ENCODE measurements at places on chromosomes 3 and 15. TPM values are rescaled to one million over a fixed set of nuclear protein-coding genes. Genes with fewer than 3 reads are reported as not detected.

The CDHR4 gene
- total RNA-seq, result not detected

DNA sequence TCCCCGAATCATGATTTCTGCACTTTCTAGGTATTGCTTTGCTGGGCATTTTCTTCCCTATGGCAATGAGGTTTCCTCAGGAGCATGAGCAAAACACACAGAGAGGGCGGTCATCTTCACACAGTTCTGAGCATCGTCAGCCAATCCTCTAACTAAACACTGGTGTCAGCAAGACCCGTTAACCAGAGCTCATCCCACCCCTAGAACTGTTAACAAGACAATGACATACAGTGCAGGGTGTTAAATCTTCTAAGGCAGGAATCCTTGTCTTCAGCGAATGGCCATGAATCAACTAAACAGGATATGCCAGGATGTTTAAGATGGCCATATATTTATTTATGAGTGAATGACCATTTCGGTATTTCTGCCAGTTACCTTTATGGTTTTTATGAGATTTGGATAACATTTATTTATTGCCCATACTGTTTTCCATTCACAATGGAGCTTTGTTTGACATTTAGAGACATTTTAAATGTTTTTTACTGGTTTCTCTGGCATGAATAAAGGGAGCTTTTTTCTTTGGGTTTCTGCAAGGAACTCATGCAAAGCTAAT is 411.5 kb upstream of the PROK2 start:
- H3K36me3 ChIP-seq, result peaks cover 3% of the 10 kb centered on the region
- H3K4me1 ChIP-seq, result peaks cover 14% of the 10 kb centered on the region
- peaks cover 10% of the 10 kb centered on the region for H3K27me3 ChIP-seq
- no peak for DNase-seq
- no peak overlapping the region for H3K27ac ChIP-seq

- H3K27ac ChIP-seq, result no peak overlapping the region
- no peak for DNase-seq
- H3K4me3 ChIP-seq, result no peak overlapping the region
- H3K27me3 ChIP-seq, result peaks cover 6% of the 10 kb centered on the region
Observed at GRCh38 chr3:38773528-38773927, 42.5 kb downstream of the SCN10A start.

DNA sequence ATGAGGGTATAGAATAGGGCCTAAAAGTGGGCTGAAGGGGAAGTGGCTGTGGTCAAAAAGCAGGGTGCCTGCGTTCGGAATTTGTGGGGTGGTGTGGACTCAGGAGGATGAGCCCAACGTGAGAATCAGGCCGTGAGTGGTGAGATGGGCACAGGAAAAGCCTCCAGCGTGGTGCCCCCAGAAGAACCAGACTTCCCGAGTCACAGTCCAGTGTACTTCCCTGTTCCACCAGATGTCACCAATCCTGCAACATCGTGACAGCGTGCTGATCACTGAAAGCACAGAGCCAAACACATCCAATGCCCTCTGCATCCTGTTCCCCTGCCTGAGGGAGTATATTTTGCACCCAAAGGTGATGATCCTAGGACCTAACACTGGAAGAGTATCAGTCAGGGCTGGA is 20.8 kb upstream of the ACAN start:
- H3K27ac ChIP-seq, result no peak overlapping the region
- no peaks in the 10 kb centered on the region for H3K4me1 ChIP-seq
- H3K27me3 ChIP-seq, result peaks cover 18% of the 10 kb centered on the region
- H3K4me3 ChIP-seq, result no peak overlapping the region

DNA sequence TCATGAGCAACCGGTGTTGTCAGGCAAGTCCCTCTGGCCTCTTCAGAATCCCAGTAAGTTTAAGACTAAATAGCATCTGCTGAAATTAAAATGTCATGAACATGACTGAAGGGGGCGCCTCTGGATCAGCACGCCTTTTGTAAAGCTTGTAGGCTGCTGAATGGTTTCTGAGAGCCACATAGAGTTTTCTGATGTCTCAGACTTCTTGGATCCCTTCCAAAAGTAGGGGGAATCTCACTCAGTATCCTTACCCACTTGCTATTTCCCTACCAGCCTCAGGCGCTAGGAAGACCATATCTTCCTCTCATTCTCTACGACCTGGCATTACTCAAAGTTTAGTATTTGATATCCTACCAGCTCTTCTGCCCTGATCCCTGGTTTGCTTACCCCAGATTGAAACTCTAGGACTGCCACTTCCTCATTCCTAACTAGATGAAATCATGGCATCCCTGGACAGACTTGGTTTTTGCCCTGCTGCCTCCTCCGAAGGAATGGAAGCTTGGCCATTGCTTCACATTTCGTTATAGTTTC is 62.7 kb upstream of the CD47 start:
- H3K36me3 ChIP-seq, result no peaks in the 10 kb centered on the region
- no peak for DNase-seq
- H3K4me3 ChIP-seq, result no peak overlapping the region
- H3K27me3 ChIP-seq, result no peaks in the 10 kb centered on the region
- peak overlapping the region; percentile 72 for H3K27ac ChIP-seq

DNA sequence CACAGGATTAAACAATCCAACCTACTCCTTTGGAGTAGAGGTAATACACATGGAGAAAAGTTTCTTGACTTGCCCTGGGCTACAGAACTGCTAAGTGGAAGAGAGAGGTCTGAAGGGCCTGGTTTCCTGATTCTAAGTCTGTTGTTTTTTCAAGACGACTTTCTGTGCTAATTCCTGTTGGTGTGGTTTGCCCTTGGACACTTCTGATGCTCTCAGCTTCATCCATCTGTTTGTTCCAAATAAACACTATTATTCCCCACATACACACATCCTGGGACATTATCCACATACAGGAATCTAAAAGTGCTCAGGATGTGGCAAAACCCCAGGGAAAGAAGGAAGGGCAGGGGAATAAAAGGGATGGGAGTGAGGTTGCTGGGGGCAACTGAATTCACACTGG is 393.5 kb upstream of the TBL1XR1 start:
- H3K4me1 ChIP-seq, result peaks cover 59% of the 10 kb centered on the region
- H3K27ac ChIP-seq, result peak overlapping the region; percentile 75
- no peak for DNase-seq
- H3K27me3 ChIP-seq, result no peaks in the 10 kb centered on the region
- H3K36me3 ChIP-seq, result peaks cover 1% of the 10 kb centered on the region

The CMTM8 gene
- 2.5 TPM for total RNA-seq

The ARPIN gene
- 18.2 TPM for total RNA-seq

The RETNLB gene
- not detected for total RNA-seq

DNA sequence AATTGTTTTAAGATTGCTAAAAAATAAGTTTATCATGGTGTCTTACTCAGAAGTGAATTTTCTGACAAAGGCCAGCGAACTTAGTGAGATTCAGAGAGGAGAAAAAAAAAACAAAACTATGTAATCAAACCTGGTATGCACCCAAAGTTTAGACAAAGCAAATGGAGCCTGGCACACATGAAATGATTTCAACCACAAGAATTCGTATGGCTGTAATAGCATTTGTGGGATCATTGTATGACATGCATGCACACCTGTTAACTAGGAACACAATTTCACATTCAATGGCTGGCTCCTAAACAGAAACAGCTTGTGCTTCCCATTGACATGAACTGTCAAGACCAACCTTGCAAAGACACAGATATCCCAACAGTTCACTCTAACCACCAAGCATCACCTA is 94.6 kb downstream of the ZIC4 start:
- H3K27me3 ChIP-seq, result peaks cover 4% of the 10 kb centered on the region
- no peaks in the 10 kb centered on the region for H3K36me3 ChIP-seq
- H3K4me1 ChIP-seq, result no peaks in the 10 kb centered on the region
- H3K4me3 ChIP-seq, result no peak overlapping the region
- DNase-seq, result no peak

The MRAS gene
- total RNA-seq, result 68.4 TPM

The ADAMTSL3 gene
- total RNA-seq, result 0.49 TPM

- no peak overlapping the region for H3K4me3 ChIP-seq
- no peak overlapping the region for H3K27ac ChIP-seq
- no peak for DNase-seq
- H3K36me3 ChIP-seq, result no peaks in the 10 kb centered on the region
- peaks cover 5% of the 10 kb centered on the region for H3K27me3 ChIP-seq
Observed at GRCh38 chr3:40765884-40766283, 241.1 kb downstream of the ZNF621 start.

DNA sequence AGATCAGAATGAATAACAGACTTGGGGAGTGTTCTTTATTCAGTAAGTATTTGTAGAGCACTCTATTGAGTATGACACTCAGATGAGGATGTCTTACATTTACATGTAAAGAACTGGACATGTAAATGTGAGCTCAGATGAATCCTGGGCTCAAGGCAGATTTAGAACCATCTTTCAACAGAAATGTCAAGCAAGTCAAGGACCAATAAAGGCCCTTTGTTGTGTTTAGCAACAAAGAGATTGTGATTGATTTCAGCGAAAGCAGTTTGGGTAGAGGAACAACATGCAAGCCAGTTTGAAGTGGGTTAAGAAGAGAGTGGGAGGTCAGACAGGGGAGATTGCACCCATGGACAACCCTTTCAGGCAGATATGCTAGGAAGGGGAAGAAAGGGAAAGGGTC is 194.2 kb upstream of the DNAJC19 start:
- no peak overlapping the region for H3K27ac ChIP-seq
- no peak overlapping the region for H3K4me3 ChIP-seq
- no peaks in the 10 kb centered on the region for H3K4me1 ChIP-seq
- H3K27me3 ChIP-seq, result peaks cover 6% of the 10 kb centered on the region

The ALPK3 gene
- 0.56 TPM for total RNA-seq

- H3K27ac ChIP-seq, result no peak overlapping the region
- H3K4me3 ChIP-seq, result no peak overlapping the region
- DNase-seq, result no peak
- H3K27me3 ChIP-seq, result peaks cover 10% of the 10 kb centered on the region
- H3K4me1 ChIP-seq, result no peaks in the 10 kb centered on the region
Observed at GRCh38 chr3:42758126-42758525, 14.9 kb downstream of the CCDC13 start.

GRCh38 chr3:154095832-154096421 is 25.3 kb upstream of the ARHGEF26 start:
- no peak for DNase-seq
- no peak overlapping the region for H3K4me3 ChIP-seq
- H3K27me3 ChIP-seq, result no peaks in the 10 kb centered on the region
- H3K36me3 ChIP-seq, result no peaks in the 10 kb centered on the region
- no peaks in the 10 kb centered on the region for H3K4me1 ChIP-seq

GRCh38 chr3:47634996-47635395 is 56.3 kb upstream of the CSPG5 start:
- H3K4me1 ChIP-seq, result peaks cover 24% of the 10 kb centered on the region
- peaks cover 32% of the 10 kb centered on the region for H3K36me3 ChIP-seq
- peak overlapping the region; percentile 38 for H3K27ac ChIP-seq
- no peaks in the 10 kb centered on the region for H3K27me3 ChIP-seq
- DNase-seq, result no peak
- H3K4me3 ChIP-seq, result no peak overlapping the region

GRCh38 chr15:71335591-71335990 is 220.3 kb downstream of the THSD4 start:
- H3K36me3 ChIP-seq, result no peaks in the 10 kb centered on the region
- H3K4me3 ChIP-seq, result no peak overlapping the region
- no peak overlapping the region for H3K27ac ChIP-seq
- H3K27me3 ChIP-seq, result no peaks in the 10 kb centered on the region
- peaks cover 18% of the 10 kb centered on the region for H3K4me1 ChIP-seq

The AADACL2 gene
- total RNA-seq, result not detected

GRCh38 chr3:155302481-155302880 is 9.0 kb upstream of the STRIT1 start:
- H3K27me3 ChIP-seq, result no peaks in the 10 kb centered on the region
- DNase-seq, result no peak
- H3K27ac ChIP-seq, result peak overlapping the region; percentile 29
- peaks cover 14% of the 10 kb centered on the region for H3K4me1 ChIP-seq
- peaks cover 3% of the 10 kb centered on the region for H3K36me3 ChIP-seq
- no peak overlapping the region for H3K4me3 ChIP-seq

- no peak overlapping the region for H3K27ac ChIP-seq
- H3K4me3 ChIP-seq, result no peak overlapping the region
- H3K4me1 ChIP-seq, result peaks cover 38% of the 10 kb centered on the region
- no peaks in the 10 kb centered on the region for H3K27me3 ChIP-seq
- no peaks in the 10 kb centered on the region for H3K36me3 ChIP-seq
- DNase-seq, result no peak
Observed at GRCh38 chr3:120163026-120163425, 68.8 kb upstream of the GSK3B start.

DNA sequence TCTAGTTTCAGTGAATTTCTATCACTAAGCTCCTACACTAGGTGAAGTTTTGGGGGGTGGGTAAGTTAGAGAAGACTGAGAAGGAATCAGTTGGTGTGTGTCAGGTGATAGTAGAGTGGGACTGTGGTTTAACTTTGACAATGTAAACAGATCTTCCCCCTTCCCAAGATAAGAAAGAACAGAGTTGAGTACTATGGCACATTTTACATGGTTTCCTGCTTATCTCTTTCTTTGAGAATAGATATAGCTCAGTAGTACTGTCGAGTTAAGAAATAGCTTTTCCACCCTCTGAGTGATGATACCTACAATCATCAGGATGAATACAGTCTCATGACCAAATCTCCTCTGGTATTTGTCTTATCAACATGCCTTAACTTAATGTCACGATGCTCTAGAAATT is 42.8 kb downstream of the GAP43 start:
- no peak for DNase-seq
- H3K4me1 ChIP-seq, result peaks cover 46% of the 10 kb centered on the region
- H3K4me3 ChIP-seq, result no peak overlapping the region
- H3K36me3 ChIP-seq, result no peaks in the 10 kb centered on the region
- H3K27ac ChIP-seq, result no peak overlapping the region
- no peaks in the 10 kb centered on the region for H3K27me3 ChIP-seq

DNA sequence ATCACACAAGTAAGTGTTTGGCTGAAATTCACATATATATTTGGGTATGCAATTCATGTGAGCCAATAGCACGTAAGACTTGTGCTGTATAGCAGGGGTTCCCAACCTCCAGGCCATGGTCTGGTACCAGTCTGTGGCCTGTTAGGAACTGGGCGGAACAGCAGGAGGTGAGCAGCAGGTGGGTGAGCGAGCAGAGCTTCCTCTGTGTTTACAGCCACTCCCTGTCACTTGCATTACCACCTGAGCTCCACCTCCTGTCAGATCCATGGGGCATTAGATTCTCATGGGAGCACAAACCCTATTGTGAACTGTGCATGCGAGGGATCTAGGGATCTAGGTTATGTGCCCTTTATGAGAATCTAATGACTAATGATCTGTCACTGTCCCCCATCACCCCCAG is 59.7 kb downstream of the MAP3K13 start:
- H3K4me3 ChIP-seq, result no peak overlapping the region
- DNase-seq, result no peak
- H3K27ac ChIP-seq, result no peak overlapping the region
- peaks cover 8% of the 10 kb centered on the region for H3K4me1 ChIP-seq
- H3K27me3 ChIP-seq, result no peaks in the 10 kb centered on the region

- DNase-seq, result no peak
- H3K27ac ChIP-seq, result no peak overlapping the region
- no peaks in the 10 kb centered on the region for H3K4me1 ChIP-seq
- peaks cover 6% of the 10 kb centered on the region for H3K27me3 ChIP-seq
- no peaks in the 10 kb centered on the region for H3K36me3 ChIP-seq
Observed at GRCh38 chr3:181330821-181331563, 341.5 kb upstream of the DNAJC19 start.

GRCh38 chr3:112634786-112635541 is 6.0 kb downstream of the CCDC80 start:
- no peaks in the 10 kb centered on the region for H3K27me3 ChIP-seq
- no peak overlapping the region for H3K4me3 ChIP-seq
- H3K36me3 ChIP-seq, result peaks cover 17% of the 10 kb centered on the region
- DNase-seq, result no peak
- H3K4me1 ChIP-seq, result peaks cover 78% of the 10 kb centered on the region

The DNASE1L3 gene
- total RNA-seq, result not detected

The CFAP44 gene
- total RNA-seq, result 5.7 TPM

GRCh38 chr3:38111696-38112377 is 25.1 kb downstream of the ACAA1 start:
- no peak overlapping the region for H3K4me3 ChIP-seq
- H3K36me3 ChIP-seq, result no peaks in the 10 kb centered on the region

GRCh38 chr3:13515786-13516759 is 32.9 kb upstream of the FBLN2 start:
- peak; percentile 89 for DNase-seq
- no peaks in the 10 kb centered on the region for H3K27me3 ChIP-seq
- H3K27ac ChIP-seq, result no peak overlapping the region
- H3K4me1 ChIP-seq, result peaks cover 57% of the 10 kb centered on the region
- no peak overlapping the region for H3K4me3 ChIP-seq
